ENCODE measurements at places on chromosomes 6 and 20.

- DNase-seq = no peak
Observed at GRCh38 chr20:58069796-58070663, 158.4 kb downstream of the ANKRD60 start.

GRCh38 chr6:152008779-152009178 is 201.3 kb downstream of the ESR1 start:
- no peak for DNase-seq

DNA sequence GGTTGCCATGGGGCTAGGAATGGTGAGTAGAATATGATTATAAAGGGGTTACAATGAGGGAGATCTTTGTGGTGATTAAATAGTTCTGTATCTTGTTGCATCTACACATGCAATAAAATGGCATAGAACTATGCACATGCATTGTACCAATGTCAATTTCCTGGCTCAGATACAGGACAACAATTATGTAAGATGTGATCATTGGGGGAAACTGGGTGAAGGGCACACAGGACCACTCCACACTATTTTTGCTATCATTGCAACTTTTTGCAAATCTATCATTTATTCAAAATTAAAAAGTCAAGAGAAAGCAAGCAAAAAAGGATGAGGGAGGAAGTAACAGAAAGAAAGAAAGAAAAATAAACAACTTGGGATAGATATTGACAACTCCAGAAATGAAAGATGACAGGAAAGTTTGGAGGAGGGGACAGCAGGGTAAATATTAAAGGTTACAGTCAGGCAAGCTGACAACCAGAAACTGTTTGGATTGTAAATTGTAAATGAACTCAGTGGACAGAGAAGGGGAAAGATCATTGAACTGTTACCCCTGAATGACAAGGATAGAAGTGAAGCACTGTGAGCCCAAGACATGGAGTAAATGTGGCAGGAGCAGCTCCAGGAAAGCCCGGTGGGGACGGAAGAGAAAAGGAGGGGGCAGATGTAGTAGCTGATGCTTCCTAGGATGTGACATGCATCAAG is 499.6 kb upstream of the JARID2 start:
- DNase-seq = no peak

DNA sequence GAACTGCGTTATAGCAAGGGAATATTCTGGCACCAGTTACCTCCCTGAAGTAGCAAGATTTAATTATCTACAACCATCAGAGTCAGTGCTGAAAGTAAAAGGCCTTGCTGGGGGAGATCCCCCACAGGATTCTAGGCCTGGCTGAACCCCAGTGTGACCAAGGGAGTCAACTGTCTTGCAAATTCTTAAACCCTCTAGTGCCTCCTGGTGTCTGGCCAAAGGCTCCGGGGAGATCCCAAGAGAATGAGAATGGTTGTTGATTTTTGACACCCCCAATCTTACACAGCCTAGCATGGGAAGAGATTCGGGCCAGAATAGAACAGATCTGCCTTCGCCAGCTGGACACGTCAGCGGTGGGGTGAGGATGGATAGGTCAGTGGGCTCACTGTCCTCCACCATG is 179.4 kb downstream of the ERMARD start:
- DNase-seq = no peak

- no peak for DNase-seq
Observed at GRCh38 chr6:143694560-143694959, 16.8 kb downstream of the PHACTR2 start.

DNA sequence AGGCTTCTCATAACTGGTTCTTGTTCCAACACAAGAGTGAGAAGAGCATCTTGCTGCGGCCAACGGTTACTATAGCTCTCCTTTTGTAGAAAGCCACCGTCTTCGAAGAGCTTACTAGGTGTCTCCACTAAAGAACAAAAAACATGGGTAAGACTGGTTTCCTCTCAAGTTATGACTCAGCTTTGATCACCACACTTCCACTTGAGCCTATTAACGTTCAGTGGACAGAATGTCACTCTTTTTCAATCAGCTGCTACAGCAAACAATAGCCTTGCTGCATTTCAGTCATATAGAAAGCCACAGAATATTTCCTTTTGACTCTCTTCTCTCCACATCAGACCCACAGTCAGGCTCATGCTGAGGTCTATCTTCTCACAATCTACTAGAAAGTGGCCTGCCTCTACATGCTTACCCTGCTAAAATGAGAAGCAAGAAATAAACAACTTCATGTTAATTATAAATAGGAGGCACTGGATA is 243.5 kb upstream of the PREP start:
- DNase-seq = no peak

DNA sequence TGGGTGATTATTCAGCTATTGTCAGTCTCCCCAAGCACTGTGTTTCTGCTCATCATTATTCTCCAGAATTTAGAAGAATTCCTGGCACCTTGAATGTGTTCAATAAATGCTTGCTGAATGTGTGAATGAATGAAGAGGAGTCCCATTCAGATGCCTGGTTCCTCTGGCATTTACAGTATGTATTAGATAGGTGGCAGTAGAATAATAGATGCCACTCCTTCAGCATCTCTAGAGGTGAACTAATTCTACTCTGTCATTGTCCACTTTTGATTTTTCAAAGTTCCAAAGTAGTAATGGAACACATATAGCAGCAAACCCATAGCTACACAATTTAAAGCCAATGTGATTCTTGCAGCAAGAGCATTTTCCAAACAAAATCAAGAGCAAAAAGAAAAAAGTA is 118.9 kb upstream of the CEP162 start:
- no peak for DNase-seq

- no peak for DNase-seq
Observed at GRCh38 chr6:118786596-118787453, 107.1 kb upstream of the ASF1A start.

DNA sequence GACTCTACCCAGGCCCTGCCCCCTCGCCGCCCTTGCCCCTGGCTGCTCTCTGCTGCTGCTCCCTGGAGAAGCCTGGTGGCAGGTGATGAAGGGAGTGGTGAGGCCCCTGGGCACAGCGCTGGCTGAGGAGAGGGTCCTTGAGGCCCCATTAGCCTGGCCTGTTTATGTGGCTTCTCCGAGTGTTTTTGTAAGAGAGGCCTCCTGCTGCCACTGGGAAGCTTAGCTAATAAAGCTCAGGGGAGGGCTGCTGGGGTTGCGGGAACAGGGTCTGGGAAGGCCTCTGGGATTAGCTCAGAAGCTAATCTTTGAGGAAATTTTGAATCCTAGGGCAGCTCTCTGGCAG is 15.5 kb downstream of the EBF4 start:
- DNase-seq = no peak

DNA sequence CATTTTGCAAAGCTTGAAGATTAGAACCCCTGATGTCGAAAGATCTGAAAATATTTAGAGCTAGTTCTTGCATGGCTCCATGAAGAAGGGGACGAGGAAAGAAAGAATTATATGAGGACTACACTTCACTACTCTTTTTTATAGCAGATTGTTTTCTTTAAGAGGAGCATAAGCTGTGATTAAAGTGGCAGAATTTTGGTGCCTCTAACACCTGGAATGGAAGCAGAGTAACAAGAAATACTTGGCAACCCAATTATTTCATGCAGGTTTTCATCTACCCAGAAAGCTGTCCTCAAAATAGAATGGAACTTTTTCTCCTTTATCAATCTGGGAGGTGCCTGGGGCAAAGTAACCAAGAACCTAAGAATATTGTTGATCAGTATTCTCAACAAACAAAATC is 4.0 kb downstream of the METTL24 start:
- DNase-seq = no peak

- no peak for DNase-seq
Observed at GRCh38 chr6:157063176-157063905, 260.0 kb downstream of the TMEM242 start.

DNA sequence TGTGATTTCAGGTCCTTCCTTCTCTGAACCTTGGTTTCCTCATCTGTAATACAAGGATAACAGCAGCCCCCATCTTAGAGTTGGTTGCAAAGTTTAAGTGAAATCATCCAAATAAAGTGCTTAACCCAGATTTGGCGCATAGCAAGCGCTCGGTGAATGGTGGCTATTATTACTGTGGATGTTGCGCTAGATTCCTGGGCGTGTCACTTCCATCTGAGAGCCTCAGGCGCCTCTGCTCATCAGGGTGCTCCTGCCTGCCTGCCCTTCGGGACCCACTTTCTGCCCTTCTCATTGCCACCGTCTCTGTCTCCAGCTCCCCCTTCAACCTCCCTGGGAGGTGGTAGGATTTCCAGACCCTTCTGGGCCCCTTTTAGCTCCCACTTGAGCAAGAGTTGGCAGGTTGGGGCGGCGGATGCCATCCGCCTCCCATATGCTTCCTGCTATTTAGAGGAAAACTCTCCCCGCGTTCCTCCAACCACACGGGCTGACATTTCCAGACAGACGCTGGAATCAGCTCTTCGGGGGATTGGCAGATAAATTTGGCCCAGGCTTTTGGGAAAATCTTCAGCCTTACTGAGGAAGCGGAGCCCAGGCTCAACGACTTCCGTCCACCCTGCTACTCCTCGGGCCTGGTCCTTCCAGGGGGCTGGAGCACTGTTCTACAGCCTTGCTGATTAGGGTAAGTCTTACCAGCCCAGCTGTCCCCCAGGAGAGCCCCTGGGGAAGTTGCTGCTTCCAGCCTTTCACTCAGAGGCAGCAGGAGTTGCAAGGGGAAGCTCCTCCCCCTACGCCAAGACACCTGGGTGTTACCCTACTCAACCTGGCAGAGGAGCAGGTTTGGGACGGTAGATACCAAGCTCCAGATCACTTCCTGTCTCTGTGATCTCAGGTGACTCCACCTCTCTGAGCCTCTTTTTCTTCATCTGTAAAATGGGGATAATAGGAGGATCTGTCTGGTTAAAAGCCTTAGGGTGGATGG is 71.5 kb downstream of the DLGAP4 start:
- DNase-seq = no peak

DNA sequence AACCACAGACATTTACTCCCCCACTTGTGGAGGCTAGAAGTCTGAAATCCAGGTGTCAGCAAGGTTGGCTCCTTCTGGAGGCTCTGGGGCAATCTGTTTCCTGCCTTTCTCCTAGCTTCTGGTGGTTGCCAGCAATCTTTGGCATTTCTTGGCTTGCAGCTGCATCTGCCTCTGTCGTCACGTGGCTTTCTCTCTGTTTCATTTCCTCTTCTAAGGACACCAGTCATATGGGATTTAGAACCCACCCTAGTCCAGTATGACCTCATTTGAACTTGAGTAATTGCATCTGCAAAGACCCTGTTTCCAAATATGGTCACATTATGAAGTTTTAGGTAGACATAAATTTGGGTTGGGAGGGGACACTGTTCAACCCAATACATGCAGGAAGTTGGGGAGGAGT is 56.2 kb upstream of the EPB41L1 start:
- no peak for DNase-seq

GRCh38 chr20:37378420-37378784 is 32.5 kb downstream of the SRC start:
- no peak for DNase-seq

DNA sequence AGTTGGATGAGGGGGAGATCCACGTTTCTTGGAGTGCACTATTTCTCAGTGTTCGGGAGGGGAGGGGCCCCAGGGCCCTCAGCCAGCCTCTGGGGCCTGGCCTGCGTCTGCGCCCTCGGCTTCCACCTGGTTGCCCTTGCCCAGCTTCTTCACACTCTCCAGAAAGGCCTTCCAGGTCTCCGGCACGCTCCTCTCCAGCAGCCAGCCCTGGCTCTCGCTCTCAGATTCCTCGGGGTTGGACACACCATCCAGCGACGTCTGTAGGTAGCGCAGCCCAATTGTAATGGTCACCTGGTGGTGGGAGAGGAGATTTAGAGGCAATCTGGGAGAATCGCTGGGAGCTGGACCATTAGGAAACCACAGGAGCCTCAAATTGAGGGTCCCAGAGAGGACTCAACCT is 24.2 kb downstream of the PRPH2 start:
- no peak for DNase-seq

- DNase-seq = no peak
Observed at GRCh38 chr6:124983383-124984083, 21.3 kb downstream of the RNF217 start.

GRCh38 chr6:6176127-6176526 is 144.3 kb downstream of the F13A1 start:
- no peak for DNase-seq

GRCh38 chr6:157434349-157435033 is 53.5 kb downstream of the ZDHHC14 start:
- no peak for DNase-seq

- no peak for DNase-seq
Observed at GRCh38 chr6:88157106-88157505, 9.0 kb downstream of the CNR1 start.

DNA sequence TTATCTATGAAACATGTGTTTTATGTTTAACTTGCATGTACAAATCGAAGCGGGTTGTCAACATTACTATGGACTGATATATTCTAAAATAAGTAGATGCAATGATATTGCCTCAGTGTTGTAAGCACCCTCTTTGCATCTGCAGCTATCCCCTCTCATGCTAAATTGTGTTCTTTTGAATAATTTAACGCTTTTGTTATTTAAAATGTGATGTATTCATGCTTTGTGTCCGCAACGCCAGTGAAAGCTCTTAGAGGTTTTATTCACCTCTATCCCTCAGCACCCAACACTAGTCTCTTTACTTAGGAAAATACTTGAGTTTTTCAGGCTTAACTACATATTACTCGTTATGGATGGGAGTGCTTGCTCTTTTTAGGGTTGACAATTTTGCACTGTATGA is 173.7 kb upstream of the ID4 start:
- DNase-seq = no peak

DNA sequence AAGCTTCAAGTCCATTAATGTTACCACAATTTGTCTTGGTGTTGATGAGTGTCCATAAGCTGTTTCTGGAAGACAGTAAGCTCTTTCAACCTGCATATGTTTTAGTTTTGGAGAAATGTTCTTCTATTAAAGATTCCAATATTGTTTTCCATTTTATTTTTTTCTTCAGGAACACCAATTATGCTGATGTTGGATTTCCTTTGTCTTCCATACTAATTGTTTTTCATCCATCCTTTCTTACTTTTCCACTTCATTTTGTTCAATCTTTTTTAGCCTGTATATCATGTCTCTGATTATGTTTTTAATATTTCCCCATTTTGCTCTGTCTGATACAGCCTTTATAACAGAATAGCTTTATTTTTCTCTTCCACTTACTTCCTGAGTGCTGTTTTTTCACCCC is 21.9 kb downstream of the SLC13A3 start:
- no peak for DNase-seq

- DNase-seq = no peak
Observed at GRCh38 chr20:38501858-38502436, 29.3 kb downstream of the RALGAPB start.

- no peak for DNase-seq
Observed at GRCh38 chr20:3423126-3423525, 15.7 kb upstream of the DNAAF9 start.

DNA sequence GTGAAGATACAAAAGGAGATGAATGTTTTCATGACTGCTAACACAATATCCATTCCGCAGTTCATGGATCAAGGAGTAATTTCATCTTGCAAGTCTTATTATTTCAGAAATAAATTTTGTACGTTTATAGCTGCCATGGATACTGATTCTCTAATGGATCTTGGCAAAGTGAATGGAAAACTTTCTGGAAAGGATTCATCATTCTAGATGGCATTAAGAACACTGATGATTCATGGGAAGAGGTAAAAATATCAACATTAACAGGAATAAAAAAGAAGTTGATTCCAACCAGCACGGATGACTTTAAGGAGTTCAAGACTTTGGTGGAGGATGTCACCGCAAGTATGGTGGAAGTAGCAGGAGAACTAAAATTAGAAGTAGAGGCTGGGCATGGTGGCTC is 2.8 kb downstream of the HUS1B start:
- no peak for DNase-seq

- no peak for DNase-seq
Observed at GRCh38 chr6:52667572-52667971, 3.3 kb upstream of the TMEM14A start.

GRCh38 chr6:31460361-31461025 is 37.5 kb upstream of the MICB start:
- DNase-seq = no peak

All from stimulated activated CD8-positive, alpha-beta memory T cell treated with anti-CD3 and anti-CD28 coated beads, Interleukin-15, amount 100 ng/mL, for 48 hours (primary cell).